ENCODE measurements at places on chromosomes 12 and 14. TPM values are rescaled to one million over a fixed set of nuclear protein-coding genes. Genes with fewer than 3 reads are reported as not detected.

WNT1 gene
- 5.9 TPM for total RNA-seq

DNA sequence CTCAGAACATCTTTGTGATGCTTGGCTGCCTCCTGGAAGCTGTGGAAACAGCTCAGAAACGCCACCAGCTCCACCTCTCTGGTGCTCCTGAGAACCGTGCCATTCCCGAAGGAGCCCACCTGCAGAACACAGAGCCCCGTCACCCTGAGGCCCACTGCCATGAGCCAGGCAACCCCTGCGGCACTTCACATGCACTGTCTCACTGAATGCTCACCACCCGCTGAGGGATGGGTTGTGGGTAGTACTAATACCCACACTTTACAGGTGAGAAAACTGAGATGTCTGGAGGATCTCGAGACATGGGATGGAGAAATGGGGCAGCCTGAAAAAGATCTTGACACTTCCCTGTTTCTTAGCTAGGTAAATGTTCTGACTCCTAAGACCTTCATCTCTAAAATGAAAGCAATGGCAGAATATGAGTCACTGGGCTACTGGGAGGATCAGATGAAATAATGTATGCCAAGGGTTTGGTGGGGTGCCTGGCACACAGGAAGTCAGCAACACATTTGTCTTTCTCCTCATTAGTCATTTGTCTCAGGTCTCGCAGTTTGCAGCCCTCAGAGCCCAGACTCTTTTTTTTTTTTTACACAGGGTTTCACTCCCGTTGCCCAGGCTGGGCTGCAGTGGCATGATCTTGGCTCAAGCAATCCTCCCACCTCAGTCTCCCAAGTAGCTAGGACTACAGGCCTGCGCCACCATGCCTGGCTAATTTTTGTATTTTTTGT lies 5.3 kb downstream of the OASL start:
- peak; percentile 29 for DNase-seq

DNA sequence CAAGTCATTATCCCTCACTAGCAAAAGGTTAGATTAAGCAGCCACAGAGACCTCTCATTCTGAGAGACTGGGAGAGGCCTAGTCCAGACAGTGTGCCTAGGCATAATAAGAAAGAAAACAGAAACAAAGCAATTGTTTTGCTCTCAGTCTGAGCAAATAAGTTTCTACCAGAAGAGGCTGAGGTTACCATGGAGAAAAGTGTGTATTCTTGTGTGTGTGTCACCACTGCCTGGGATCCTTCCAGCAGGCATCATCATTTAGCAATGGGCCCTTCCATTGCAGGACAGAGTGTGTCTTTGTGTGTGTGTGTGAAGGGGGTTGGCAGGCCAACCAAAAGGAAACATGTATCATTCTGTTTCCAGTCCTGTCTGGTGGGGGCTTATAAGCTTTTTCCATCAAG lies 3.7 kb downstream of the EFS start:
- DNase-seq, result no peak

TAS2R30 gene
- 2.9 TPM for total RNA-seq

PRIMA1 gene
- total RNA-seq, result not detected
